Activated CD8-positive, alpha-beta T cell treated with anti-CD3 and anti-CD28 coated beads, Interleukin-2, amount 10 ng/mL, durations not matched to agents 7 days and 5 days (primary cell): ENCODE measurements at places on chromosomes 1 and 21. TPM values are rescaled to one million over a fixed set of nuclear protein-coding genes. Genes with fewer than 3 reads are reported as not detected.

DNA sequence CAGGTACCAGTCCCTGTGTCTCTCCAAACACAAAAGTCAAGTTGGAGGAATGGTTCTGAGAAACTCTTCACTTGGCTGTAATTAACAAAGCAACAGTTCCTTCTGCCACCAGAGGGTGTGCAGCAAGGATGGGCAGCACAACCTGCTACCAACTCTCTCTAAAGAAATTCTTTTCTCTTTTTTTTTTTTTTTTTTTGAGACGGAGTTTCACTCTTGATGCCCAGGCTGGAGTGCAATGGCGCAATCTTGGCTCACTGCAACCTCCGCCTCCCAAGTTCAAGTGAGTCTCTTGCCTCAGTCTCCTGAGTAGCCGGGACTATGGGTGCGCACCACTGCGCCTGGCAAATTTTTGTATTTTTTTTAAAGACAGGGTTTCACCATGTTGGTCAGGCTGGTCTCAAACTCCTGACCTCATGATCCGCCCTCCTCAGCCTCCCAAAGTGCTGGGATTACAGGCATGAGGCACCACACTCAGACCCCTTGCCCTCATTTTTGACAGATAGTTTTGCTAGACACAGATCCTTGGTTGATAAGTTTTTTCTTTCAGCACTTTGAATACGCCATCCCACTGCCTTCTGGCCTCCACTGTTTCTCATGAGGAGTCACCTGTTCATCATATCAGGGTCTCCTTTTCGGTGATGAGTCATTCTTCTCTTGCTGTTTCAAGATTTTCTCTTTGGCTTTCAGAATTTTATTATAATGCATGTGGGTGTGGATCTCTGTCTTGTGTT lies 12.1 kb upstream of the DEGS1 start:
- peak; percentile 61 for DNase-seq
- peak overlapping the region; percentile 74 for H3K27ac ChIP-seq
- H3K4me1 ChIP-seq: peaks cover 45% of the 10 kb centered on the region
- peaks cover 8% of the 10 kb centered on the region for H3K27me3 ChIP-seq

- no peaks in the 10 kb centered on the region for H3K27me3 ChIP-seq
- DNase-seq: no peak
- no peaks in the 10 kb centered on the region for H3K4me1 ChIP-seq
- H3K4me3 ChIP-seq: no peak overlapping the region
Measured at GRCh38 chr1:168031198-168031597, 94.3 kb upstream of the MPC2 start.

- no peaks in the 10 kb centered on the region for H3K27me3 ChIP-seq
- DNase-seq: no peak
- no peaks in the 10 kb centered on the region for H3K4me1 ChIP-seq
Measured at GRCh38 chr1:57296726-57297250, 127.1 kb downstream of the DAB1 start.

Gene KRTAP13-3
- not detected for total RNA-seq

- no peaks in the 10 kb centered on the region for H3K27me3 ChIP-seq
- H3K36me3 ChIP-seq: peaks cover 6% of the 10 kb centered on the region
- H3K4me1 ChIP-seq: no peaks in the 10 kb centered on the region
- no peak overlapping the region for H3K4me3 ChIP-seq
- no peak overlapping the region for H3K27ac ChIP-seq
Measured at GRCh38 chr1:43731867-43732531, 24.7 kb downstream of the ST3GAL3 start.

GRCh38 chr1:205444300-205444930 lies 11.4 kb downstream of the BLACAT1 start:
- no peak overlapping the region for H3K27ac ChIP-seq
- no peaks in the 10 kb centered on the region for H3K36me3 ChIP-seq
- H3K27me3 ChIP-seq: peaks cover 2% of the 10 kb centered on the region
- no peak for DNase-seq

Gene OR2T6
- not detected for total RNA-seq

Gene GJA4
- not detected for total RNA-seq

DNA sequence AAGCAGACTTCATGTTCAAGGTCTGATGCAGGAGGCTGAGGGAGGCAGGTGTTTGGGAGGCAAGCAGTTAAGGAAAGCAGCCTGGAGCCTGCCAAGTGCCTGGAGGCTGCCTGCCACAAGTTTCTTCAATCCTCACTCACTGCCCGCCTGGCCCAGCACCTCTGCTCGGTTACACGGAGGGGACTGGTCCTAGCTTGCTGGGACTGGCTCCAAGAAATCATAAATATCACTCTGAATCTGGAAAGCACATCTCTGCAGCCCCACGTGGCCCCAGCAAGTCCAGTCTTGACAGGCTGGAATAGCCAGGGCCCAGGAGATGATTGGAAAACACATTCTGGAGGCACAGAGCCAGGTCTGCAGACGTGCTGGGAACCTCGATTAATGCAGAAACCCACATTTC lies 83.9 kb downstream of the BCAR3 start:
- no peaks in the 10 kb centered on the region for H3K4me1 ChIP-seq
- H3K27ac ChIP-seq: no peak overlapping the region
- no peak overlapping the region for H3K4me3 ChIP-seq

GRCh38 chr1:57848406-57848805 lies 424.5 kb upstream of the DAB1 start:
- H3K36me3 ChIP-seq: no peaks in the 10 kb centered on the region
- no peak overlapping the region for H3K27ac ChIP-seq
- H3K4me3 ChIP-seq: no peak overlapping the region

DNA sequence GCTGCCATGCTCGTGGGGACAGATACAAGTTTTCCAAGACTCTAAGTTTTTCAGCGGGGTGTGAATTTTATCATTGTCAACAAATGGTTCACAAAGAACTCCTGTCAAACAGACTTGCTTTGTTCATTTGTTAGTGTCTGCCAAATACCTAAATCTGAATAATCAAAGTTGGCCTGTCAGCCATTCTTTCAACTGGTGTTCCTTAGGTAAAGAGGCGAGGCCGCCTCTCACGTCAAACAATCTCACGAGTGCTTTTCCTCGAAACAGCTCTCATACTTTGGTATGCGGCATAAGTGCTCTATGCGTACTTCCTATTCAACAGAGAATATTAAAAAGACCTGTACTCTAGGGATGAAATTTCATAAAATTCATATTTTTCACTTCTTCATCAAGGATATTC lies 51.4 kb upstream of the KANK4 start:
- H3K4me1 ChIP-seq: no peaks in the 10 kb centered on the region
- H3K36me3 ChIP-seq: no peaks in the 10 kb centered on the region
- DNase-seq: no peak
- no peak overlapping the region for H3K4me3 ChIP-seq

GRCh38 chr1:52402860-52403240 lies 1.4 kb downstream of the ORC1 start:
- no peak for DNase-seq
- peaks cover 51% of the 10 kb centered on the region for H3K4me1 ChIP-seq
- peak overlapping the region; percentile 100 for H3K27ac ChIP-seq

GRCh38 chr1:203624341-203624712 lies 2.3 kb upstream of the ATP2B4 start:
- H3K4me3 ChIP-seq: no peak overlapping the region
- no peaks in the 10 kb centered on the region for H3K27me3 ChIP-seq
- DNase-seq: no peak
- peaks cover 13% of the 10 kb centered on the region for H3K36me3 ChIP-seq

Gene CLDN17
- not detected for total RNA-seq

Gene NECTIN4
- not detected for total RNA-seq

DNA sequence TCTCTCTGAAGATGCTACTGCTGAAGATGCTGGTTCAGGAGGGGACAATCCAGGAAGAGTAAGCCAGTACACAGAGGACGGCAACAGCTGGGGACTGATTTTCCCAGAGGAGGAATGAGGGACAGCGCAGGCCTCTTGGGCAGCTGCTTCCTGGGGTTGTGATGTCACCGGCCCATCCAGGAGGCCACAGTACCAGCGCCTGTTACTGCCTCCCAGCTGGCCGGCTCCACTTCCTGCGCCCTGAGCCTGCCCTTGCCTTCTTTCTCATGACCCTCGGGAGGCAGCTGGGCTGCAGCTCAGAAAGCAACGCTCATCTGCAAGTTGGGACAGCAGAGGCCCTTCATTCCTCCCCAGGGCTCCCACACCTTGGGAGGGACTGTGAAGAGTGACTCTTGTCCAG lies 21.9 kb upstream of the ID3 start:
- H3K36me3 ChIP-seq: no peaks in the 10 kb centered on the region
- no peak overlapping the region for H3K4me3 ChIP-seq
- no peak for DNase-seq
- peak overlapping the region; percentile 49 for H3K27ac ChIP-seq
